ENCODE measurements at places on chromosomes 3 and 15. TPM values are rescaled to one million over a fixed set of nuclear protein-coding genes. Genes with fewer than 3 reads are reported as not detected.

DNA sequence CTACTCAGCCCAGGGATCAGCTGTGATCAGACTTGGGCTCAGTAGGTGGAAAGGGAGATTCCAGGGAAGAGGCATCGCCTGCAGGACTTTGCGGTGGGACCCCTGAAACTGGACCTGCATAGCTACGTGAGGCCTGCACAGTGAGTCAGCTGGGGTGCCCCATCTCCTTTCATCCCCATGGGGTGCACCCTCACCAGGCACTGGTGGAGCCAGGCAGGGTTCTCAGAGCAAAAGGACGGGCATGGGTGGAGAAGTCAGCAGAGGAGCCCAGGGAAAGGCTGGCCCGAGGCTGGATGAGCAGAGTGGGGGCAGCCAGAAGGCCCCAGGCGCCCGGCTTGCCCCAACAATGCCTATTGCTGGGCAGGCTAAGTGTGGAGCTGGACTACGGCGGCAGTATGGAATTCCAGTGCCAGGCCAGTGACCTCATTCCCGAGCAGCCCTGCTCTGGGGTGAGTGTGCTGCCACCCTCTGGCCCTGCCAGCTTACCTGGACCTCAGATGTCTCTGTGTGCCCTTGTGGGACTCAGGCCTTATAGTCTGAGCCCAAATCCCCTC, 19.7 kb downstream of the ACAA1 start:
- peaks cover 22% of the 10 kb centered on the region for H3K4me1 ChIP-seq
- H3K27ac ChIP-seq: no peak overlapping the region
- no peaks in the 10 kb centered on the region for H3K27me3 ChIP-seq
- no peak overlapping the region for H3K4me3 ChIP-seq

DNA sequence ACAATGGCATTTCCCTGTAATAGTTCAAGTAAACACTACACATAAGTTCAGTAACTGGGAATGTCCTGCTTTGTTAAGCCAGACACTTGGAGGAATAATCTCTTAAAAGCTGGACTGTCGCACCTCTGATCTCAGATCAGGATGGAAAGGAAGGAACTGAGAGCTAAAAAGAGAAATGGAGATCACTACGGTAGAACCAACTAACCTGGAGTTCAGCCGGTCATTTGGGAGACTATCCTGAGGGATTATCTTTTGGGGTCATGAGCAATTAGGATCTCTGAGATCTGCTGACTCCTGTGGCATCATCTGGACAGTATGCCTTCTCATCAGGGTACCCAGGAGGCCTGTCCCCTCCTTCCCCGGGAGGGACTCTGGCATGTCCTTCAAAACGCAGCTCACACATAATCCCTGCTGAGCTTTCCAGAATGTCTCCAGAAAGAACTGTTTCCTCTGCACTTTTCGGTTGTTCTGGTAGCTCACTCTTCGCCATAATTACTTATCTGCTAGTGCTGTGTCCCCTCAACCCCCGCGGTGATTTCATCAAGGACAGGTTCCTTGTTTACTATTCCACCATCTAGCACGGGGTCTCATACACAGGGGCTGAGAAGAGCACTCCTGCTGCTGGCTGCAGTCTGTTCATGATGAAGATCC, 115.6 kb downstream of the SENP2 start:
- H3K27me3 ChIP-seq: peaks cover 6% of the 10 kb centered on the region
- no peak overlapping the region for H3K4me3 ChIP-seq
- H3K36me3 ChIP-seq: no peaks in the 10 kb centered on the region
- H3K4me1 ChIP-seq: no peaks in the 10 kb centered on the region
- no peak for DNase-seq
- H3K27ac ChIP-seq: no peak overlapping the region

DNA sequence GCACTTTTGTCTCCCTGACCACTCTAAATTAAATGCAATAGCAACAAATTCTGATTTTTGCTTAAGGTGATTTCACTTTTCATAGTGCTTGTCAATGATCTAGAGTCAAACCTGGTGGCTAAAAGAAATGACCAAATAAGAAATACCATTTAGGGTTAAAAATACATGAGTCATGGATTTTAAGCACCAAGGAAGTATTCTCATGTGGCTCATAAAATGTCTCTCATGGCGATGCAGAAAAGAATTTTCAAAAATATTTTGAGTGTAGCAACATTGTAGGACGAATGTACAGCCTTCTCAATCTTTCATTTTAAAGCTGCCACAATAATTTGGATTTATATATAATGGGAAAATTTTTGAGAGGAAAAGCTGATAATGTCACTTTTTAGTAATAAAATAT, 193.6 kb downstream of the EPHA3 start:
- no peak overlapping the region for H3K27ac ChIP-seq
- no peaks in the 10 kb centered on the region for H3K27me3 ChIP-seq
- no peaks in the 10 kb centered on the region for H3K4me1 ChIP-seq
- H3K4me3 ChIP-seq: no peak overlapping the region

- no peak for DNase-seq
- H3K4me3 ChIP-seq: no peak overlapping the region
- H3K27me3 ChIP-seq: peaks cover 37% of the 10 kb centered on the region
- H3K36me3 ChIP-seq: no peaks in the 10 kb centered on the region
- H3K27ac ChIP-seq: no peak overlapping the region
Measured at GRCh38 chr3:61563313-61564271, 2.2 kb downstream of the PTPRG start.

RPS17 gene
- 1,446 TPM for polyA plus RNA-seq

DNA sequence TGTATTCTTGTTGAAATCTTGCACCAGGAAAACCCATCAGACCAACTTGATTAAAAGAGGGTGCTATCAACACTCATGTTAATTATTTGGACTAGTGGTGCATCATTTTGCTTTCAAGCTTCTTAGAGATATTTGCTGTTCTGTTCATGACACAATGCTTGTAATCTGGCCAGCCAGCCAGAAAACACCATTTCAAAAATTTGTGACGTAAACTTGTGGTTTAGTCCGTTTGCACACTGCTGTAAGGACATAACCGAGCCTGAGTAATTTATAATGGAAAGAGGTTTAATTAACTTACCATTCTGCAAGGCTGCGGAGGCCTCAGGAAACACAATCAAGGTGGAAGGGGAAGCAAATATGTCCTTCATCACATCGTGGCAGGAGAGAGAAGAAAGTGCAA, 374.3 kb upstream of the TGFBR2 start:
- H3K4me3 ChIP-seq: no peak overlapping the region
- no peaks in the 10 kb centered on the region for H3K36me3 ChIP-seq
- no peaks in the 10 kb centered on the region for H3K27me3 ChIP-seq
- no peak overlapping the region for H3K27ac ChIP-seq

- peaks cover 14% of the 10 kb centered on the region for H3K4me1 ChIP-seq
- DNase-seq: no peak
- no peaks in the 10 kb centered on the region for H3K27me3 ChIP-seq
- H3K4me3 ChIP-seq: no peak overlapping the region
Measured at GRCh38 chr15:75861750-75862402, 18.6 kb downstream of the UBE2Q2 start.

DNA sequence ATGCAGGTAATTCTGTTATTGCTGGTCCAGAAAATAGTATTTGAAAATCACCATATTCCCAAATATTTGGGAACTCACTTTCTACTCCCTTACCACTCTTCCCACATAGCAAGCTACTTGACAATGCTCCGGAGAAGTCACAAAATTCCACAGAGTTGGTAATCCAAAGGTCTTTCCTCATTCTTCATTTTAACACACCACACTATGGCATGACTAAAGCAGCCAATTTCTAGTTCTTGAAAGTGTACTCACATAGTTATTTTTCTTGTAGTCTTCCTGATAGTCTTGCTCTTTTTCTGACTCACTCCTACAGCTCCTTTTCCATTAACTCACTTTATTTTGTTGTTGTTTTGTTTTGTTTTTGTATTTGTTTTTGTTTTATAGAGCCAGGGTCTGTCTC, 67.2 kb downstream of the MYO9A start:
- no peak overlapping the region for H3K4me3 ChIP-seq
- H3K36me3 ChIP-seq: peaks cover 10% of the 10 kb centered on the region
- no peak for DNase-seq
- H3K4me1 ChIP-seq: peaks cover 22% of the 10 kb centered on the region

- peaks cover 4% of the 10 kb centered on the region for H3K4me1 ChIP-seq
- peaks cover 40% of the 10 kb centered on the region for H3K27me3 ChIP-seq
- no peaks in the 10 kb centered on the region for H3K36me3 ChIP-seq
Measured at GRCh38 chr3:124761935-124762660, 31.8 kb downstream of the UMPS start.

MITF gene
- polyA plus RNA-seq: 0.90 TPM

- no peak overlapping the region for H3K27ac ChIP-seq
- H3K4me3 ChIP-seq: no peak overlapping the region
- peak; percentile 62 for DNase-seq
- H3K27me3 ChIP-seq: no peaks in the 10 kb centered on the region
- peaks cover 72% of the 10 kb centered on the region for H3K4me1 ChIP-seq
Measured at GRCh38 chr3:23442598-23443383, 239.7 kb downstream of the UBE2E2 start.

DNA sequence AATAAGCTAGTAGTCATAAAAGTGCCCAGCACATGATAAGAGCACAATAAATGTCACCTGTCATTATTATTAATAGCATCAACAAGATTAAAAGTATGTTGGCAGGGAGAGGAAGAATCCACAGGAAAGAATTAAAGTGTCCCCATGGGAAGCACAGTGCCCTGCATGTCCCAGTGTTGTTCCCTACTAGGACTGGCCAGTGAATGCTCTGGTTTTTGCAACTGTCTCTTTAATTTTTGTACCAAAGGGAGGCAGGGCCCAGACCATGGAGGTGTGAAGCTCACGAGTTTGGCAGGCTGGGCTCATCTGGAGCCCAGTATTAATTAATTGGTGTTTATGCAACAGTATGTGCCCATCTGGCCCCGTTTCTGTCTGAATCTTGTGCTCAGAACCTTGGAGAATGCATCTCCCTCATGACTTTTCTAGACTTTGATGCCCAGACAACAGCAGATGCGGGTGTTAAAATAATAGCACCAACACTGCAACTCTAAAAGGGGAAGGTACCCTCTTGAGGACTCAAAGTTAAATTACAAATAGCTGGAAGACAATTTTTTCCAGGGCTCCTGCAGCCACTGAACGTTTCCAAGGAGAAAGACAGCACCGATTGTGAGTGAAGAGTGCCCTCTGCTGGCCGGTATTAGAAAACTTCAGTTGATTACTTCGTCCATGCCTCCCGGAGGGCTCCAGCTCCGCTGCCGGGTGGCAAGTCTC, 71.9 kb upstream of the SPATA12 start:
- no peaks in the 10 kb centered on the region for H3K4me1 ChIP-seq
- H3K36me3 ChIP-seq: no peaks in the 10 kb centered on the region
- no peak overlapping the region for H3K27ac ChIP-seq
- peaks cover 20% of the 10 kb centered on the region for H3K27me3 ChIP-seq

- no peak overlapping the region for H3K27ac ChIP-seq
- no peak overlapping the region for H3K4me3 ChIP-seq
- H3K4me1 ChIP-seq: no peaks in the 10 kb centered on the region
- peaks cover 17% of the 10 kb centered on the region for H3K36me3 ChIP-seq
Measured at GRCh38 chr15:26223720-26224119, 360.6 kb upstream of the ATP10A start.

KLF15 gene
- not detected for polyA plus RNA-seq

INSYN1 gene
- not detected for polyA plus RNA-seq

UNC13C gene
- polyA plus RNA-seq: not detected

ANKUB1 gene
- polyA plus RNA-seq: not detected

FILIP1L gene
- polyA plus RNA-seq: 0.96 TPM

DNA sequence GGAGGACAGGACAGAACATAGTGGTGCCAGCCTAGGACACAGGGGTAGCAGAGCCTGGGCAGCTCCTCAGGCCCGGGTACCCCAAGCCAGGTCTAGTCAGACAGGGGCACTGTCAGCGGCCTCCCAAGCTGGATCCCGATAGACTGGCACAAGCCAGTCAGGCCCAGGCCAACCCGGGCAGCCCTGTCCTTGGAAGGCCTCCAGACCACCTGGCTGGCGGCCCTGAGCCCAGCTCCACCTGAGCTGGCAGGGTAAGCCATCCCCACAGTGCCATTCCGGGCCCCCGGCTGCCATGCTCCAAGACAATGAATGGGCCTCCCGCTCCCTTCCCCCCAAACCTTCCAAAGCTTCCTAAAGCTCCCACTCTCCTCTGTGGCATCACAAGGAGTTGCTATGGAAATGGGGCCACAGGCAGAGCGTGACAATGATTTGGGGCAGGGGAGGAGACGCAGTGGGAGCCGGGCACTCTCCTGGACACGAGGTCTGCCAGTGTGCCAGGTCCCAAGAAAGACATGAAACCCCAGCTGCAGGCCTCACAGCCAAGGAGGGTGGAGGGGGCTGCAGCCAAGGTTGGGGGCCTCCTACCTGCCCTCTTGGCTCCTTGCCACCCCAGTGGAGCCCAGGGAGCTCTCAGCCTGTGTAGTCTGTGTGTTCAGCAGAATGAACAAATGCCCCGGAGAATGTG, 165.6 kb upstream of the LINGO1 start:
- H3K36me3 ChIP-seq: no peaks in the 10 kb centered on the region
- H3K4me3 ChIP-seq: no peak overlapping the region
- H3K4me1 ChIP-seq: no peaks in the 10 kb centered on the region
- no peak overlapping the region for H3K27ac ChIP-seq
- no peak for DNase-seq

DPPA4 gene
- polyA plus RNA-seq: 2.7 TPM

DNA sequence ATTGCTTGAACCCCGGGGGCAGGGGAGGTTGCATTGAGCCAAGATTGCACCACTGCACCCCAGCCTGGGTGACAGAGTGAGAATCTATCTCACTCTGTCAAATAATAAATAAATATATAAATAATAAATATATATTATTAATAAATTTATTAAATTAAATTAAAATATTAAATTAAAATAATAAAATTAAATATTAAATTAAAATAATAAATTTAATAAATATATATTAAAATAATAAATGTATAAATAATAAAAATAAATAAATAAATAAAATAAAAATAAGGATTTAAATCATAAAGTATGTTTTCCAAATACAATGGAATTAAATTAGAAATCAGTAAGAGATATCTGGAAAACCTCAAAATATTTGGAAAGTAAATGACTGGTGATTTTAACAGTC, 43.3 kb downstream of the ATOSA start:
- H3K27ac ChIP-seq: no peak overlapping the region
- H3K36me3 ChIP-seq: peaks cover 27% of the 10 kb centered on the region
- no peaks in the 10 kb centered on the region for H3K27me3 ChIP-seq
- no peak overlapping the region for H3K4me3 ChIP-seq

ECE2 gene
- polyA plus RNA-seq: not detected

- H3K27me3 ChIP-seq: no peaks in the 10 kb centered on the region
- H3K27ac ChIP-seq: no peak overlapping the region
- H3K4me1 ChIP-seq: no peaks in the 10 kb centered on the region
- no peak for DNase-seq
- H3K4me3 ChIP-seq: no peak overlapping the region
- H3K36me3 ChIP-seq: peaks cover 5% of the 10 kb centered on the region
Measured at GRCh38 chr3:115151921-115152320, 4.8 kb upstream of the ZBTB20 start.

DNA sequence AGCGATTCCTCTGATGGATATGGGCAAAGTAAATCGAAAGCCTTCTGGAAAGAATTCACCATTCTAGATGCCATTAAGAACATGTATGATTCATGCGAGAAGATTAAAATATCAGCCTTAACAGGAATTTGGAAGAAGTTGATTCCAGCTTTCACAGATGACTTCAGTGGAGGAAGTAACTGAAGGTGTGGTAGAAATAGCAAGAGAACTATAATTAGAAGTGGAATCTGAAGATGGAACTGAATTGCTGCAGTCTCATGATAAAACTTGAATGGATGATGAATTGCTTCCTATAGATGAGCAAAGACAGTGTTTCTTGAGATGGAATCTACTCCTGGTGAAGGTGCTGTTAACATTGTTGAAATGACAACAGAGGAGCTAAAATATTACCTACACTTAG, 30.1 kb upstream of the TBC1D23 start:
- no peak overlapping the region for H3K4me3 ChIP-seq
- no peaks in the 10 kb centered on the region for H3K27me3 ChIP-seq
- no peak for DNase-seq
- no peaks in the 10 kb centered on the region for H3K36me3 ChIP-seq
- H3K4me1 ChIP-seq: no peaks in the 10 kb centered on the region

Measured in naive B cell (primary cell).